Panc1 (cell line): ENCODE measurements at places on chromosomes 1 and 21. TPM values are rescaled to one million over a fixed set of nuclear protein-coding genes. Genes with fewer than 3 reads are reported as not detected.

Gene UQCRH
- 498 TPM for total RNA-seq

Gene UTS2
- total RNA-seq: not detected

Gene AMY2A
- total RNA-seq: 0.28 TPM

Gene ZBTB21
- total RNA-seq: 17.9 TPM

Gene GJA8
- not detected for total RNA-seq

Gene RIIAD1
- total RNA-seq: not detected

Gene SLC35D1
- total RNA-seq: 7.0 TPM

Gene ANKRD45
- not detected for total RNA-seq

Gene THRAP3
- total RNA-seq: 114 TPM

Gene RAB4A
- total RNA-seq: 73.0 TPM
